ENCODE measurements at places on chromosomes 11 and 22. TPM values are rescaled to one million over a fixed set of nuclear protein-coding genes. Genes with fewer than 3 reads are reported as not detected.

GRCh38 chr22:49404020-49404419 lies 423.7 kb downstream of the BRD1 start:
- H3K4me3 ChIP-seq = no peak overlapping the region
- DNase-seq = no peak
- H3K27me3 ChIP-seq = no peaks in the 10 kb centered on the region
- H3K36me3 ChIP-seq = no peaks in the 10 kb centered on the region
- H3K4me1 ChIP-seq = peaks cover 1% of the 10 kb centered on the region

GAL3ST1 gene
- 4.1 TPM for total RNA-seq

HTR3A gene
- not detected for total RNA-seq

RGL4 gene
- total RNA-seq = 0.20 TPM

DNA sequence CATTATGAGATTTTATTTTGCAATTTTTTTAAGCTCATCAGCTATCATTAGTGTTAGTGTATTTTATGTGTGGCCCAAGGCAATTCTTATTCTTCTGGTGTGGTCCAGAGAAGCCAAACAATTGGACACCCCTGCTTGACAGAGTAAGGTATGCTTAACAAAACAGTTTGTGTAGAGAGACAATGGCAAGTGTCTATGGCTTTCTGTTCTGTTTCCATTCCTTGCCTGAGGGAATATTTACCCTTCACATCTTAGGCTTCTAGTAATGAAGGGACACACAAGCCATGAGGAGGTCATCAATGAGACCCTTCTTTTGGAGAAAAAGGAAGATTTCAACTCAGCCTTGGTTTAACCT lies 1278.4 kb upstream of the TENM4 start:
- no peak for DNase-seq
- no peaks in the 10 kb centered on the region for H3K4me1 ChIP-seq
- no peak overlapping the region for H3K4me3 ChIP-seq
- no peaks in the 10 kb centered on the region for H3K36me3 ChIP-seq
- no peaks in the 10 kb centered on the region for H3K27me3 ChIP-seq
- no peak overlapping the region for H3K27ac ChIP-seq

GRCh38 chr11:7167976-7168740 lies 79.4 kb downstream of the RBMXL2 start:
- H3K27me3 ChIP-seq = no peaks in the 10 kb centered on the region
- no peak overlapping the region for H3K27ac ChIP-seq
- H3K4me3 ChIP-seq = no peak overlapping the region
- no peaks in the 10 kb centered on the region for H3K4me1 ChIP-seq
- no peaks in the 10 kb centered on the region for H3K36me3 ChIP-seq

GRCh38 chr11:73142128-73142377 lies at the start of gene FCHSD2:
TSS of gene FCHSD2 (minus strand) at chr11:73142318. CDS start at chr11:73141877, 441 bp downstream.
- no peaks in the 10 kb centered on the region for H3K4me1 ChIP-seq
- peak within 1 kb of the TSS; percentile 94 for H3K4me3 ChIP-seq
- H3K27ac ChIP-seq = peak within 1 kb of the TSS; percentile 91
- H3K27me3 ChIP-seq = no peaks in the 10 kb centered on the region

DNA sequence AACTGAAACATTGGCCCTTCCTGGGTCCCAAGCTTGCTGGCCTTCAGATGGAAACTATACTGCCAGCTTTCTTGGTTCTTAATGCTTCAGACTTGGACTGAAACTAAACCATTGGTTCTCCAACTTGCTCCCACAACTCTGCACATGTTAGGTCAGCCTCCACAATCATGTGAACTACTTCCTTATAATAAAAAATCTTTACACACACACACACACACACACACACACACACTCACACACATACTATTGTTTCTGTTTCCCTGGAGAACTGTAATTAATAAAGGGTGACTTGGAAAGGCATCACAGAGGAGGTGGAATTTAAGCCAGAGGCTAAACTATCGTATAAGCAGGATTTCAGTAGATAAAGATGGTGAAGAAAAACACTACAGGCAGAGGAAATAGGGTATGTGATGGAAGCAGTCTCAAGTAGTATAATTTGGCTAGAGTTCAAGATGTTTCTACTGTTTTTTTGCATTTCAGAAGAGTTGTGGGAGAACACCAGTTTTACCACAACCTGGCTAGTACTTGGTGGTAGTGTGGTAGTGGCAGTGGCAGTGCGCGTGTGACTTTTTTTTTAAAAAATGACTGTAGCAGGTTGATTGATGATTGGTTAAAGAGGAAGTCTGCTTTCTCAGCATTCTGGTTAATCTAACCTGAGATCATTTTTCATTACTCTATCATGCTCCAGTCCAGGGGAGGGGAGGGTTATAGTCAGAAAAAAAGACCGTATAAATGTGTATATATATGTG lies 70.1 kb downstream of the PDE3B start:
- no peaks in the 10 kb centered on the region for H3K4me1 ChIP-seq
- H3K27ac ChIP-seq = no peak overlapping the region
- H3K36me3 ChIP-seq = no peaks in the 10 kb centered on the region
- no peak overlapping the region for H3K4me3 ChIP-seq
- no peaks in the 10 kb centered on the region for H3K27me3 ChIP-seq

DNA sequence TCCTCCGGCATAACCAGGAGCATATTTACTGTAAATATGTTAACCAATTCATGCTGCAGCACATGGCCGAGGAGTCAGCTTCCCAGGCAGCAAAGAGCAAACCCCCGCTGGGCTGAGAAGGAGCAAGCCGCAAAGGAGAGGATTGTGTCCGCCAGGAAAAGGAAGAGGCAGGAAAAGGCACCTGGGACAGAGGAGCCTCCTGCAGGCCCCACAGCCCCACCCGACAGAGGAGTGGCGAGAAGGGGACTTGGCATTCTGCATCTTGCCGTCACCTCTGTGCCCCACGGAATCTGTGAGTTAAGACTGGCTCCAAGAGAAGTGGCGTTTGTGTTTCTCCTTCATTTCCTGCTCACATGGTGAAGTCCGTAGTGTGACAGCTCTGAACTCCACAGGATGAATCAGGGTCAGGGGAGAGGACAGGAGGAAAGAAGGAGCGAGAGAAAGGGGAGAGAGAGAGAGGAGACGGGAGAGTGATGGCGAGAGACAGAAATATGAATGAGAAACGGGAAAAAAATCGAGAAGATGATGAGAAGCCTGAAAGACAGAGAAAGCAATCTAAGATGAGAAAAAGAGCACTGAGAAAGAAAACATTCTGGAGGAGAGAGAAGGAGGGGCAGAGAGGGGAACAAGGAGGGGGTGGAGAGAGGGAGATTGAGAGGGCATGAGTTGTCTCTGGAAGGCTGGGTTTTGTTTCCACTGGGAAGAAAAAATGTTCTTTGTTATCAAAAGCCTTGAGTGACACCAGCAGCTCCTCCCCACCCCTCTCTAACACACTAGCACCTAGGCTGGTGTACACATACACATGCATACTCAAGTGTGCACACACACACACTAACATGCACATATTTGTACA lies 489.6 kb downstream of the MN1 start:
- DNase-seq = no peak
- no peak overlapping the region for H3K27ac ChIP-seq
- H3K27me3 ChIP-seq = no peaks in the 10 kb centered on the region
- peaks cover 18% of the 10 kb centered on the region for H3K4me1 ChIP-seq
- no peak overlapping the region for H3K4me3 ChIP-seq

DNA sequence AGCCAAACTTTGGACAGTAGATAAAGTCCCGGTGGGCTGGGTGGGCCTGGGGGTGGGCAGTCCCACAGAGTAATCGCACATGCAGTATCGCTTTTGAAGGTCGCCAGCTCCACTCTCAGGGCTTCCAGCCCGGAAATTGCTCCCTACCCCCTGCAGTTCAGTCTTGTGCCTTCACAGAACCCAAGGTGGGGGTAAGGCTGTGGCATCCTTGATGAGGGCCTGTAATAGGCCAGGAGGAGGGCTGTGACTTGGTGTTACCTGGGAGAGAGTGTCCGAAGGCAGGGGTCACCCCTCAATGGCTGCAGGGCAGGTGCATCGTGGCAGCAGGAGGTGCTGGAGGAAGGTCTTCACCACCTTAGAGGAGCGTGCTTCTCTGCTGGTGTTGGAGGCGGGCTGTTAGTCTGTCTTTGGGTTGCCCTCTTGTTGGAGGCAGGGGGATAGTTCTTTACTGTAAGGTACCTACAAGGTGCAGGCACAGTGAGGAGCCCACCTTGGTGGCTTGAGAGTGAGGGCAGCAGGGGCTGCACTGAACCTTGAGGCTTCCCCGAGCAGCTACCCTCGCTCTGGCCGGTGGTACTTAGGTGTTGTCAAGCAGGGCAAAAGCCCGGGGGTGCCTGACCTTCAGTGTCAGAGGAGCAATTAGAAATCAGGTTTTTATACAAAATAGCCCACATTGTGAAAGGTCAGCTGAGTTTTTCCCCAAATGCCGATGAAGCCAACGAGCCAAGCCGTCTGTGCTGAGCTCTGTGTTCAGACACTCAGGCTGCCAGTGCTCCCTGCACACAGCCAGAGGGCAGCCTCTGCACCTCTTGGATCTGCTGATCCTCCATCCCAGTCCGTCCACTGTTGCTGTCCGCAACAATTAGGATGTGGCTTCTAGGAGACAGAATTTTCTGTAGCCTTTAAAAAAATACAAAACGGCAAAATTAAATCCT lies 21.9 kb downstream of the SAMM50 start:
- no peaks in the 10 kb centered on the region for H3K36me3 ChIP-seq
- H3K27me3 ChIP-seq = no peaks in the 10 kb centered on the region

DNA sequence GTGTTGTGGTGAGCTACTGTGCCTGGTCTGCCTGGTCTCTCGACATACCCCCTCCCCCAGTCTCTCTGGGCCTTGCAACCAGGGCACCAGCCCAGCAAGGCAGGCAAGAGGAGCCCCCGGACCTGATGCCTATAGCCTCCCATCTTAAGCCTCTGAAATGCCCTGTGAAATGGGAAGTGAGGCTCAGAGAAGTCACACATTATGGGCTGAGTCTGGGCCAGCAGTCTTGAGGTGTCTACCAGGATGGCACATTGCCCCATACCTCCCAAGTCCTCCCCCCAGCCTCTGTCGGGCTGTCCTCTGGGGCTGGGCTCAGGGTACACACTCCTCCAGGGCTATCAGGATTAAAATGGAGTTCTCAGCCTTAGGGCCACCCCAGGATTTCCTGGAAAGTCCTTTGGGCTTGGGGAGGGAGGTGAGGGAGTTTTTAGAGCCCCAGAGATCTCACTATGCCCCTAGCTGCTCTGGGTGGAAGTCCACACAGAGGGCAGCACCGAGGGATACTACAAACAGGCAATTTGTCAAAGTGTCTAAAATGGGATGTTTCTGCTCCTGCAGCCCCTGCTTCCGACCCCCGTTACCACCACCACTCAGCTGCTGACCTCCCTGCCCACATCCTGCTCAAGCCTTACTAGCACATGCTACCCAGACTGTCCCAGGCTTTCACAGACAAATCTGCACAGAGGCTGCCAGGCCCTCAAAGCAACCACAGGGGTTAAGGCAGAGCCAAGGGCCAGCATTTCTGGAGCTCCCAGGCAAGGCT lies 3.1 kb upstream of the SH3BP1 start:
- no peak for DNase-seq
- no peak overlapping the region for H3K4me3 ChIP-seq
- H3K27me3 ChIP-seq = no peaks in the 10 kb centered on the region
- H3K4me1 ChIP-seq = peaks cover 18% of the 10 kb centered on the region

RNF169 gene
- 21.9 TPM for total RNA-seq

DNA sequence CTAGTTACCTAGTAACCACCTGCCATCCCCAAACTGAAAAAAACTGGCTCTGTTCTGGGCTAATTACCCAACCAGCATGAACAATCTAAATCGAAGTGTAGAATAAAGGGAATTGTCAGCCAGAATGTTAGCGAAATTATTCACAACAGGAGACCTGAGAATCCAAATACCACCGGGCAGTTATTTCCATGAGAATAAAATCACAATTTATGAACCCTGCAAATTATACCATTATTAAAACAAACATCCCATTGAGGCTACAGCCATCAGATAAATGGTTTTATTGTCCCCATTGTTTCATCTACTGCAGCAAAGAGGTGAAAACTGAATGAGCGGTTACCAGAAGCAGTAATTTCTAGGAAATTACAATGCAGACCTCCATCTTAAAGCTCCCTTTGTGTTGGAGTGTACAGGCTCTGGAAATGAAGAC lies 21.7 kb downstream of the FAM168A start:
- no peaks in the 10 kb centered on the region for H3K36me3 ChIP-seq
- H3K27me3 ChIP-seq = no peaks in the 10 kb centered on the region
- no peak overlapping the region for H3K27ac ChIP-seq
- no peak overlapping the region for H3K4me3 ChIP-seq

IRAG1 gene
- 67.7 TPM for total RNA-seq

- no peaks in the 10 kb centered on the region for H3K36me3 ChIP-seq
- peaks cover 60% of the 10 kb centered on the region for H3K4me1 ChIP-seq
- no peaks in the 10 kb centered on the region for H3K27me3 ChIP-seq
- DNase-seq = no peak
- no peak overlapping the region for H3K4me3 ChIP-seq
Observed at GRCh38 chr11:8719211-8719649, 36.6 kb downstream of the RPL27A start.

- no peaks in the 10 kb centered on the region for H3K36me3 ChIP-seq
- H3K4me1 ChIP-seq = peaks cover 12% of the 10 kb centered on the region
- H3K27ac ChIP-seq = peak overlapping the region; percentile 16
- H3K27me3 ChIP-seq = no peaks in the 10 kb centered on the region
Observed at GRCh38 chr11:125224391-125225021, 60.0 kb downstream of the PKNOX2 start.

CCDC157 gene
- 2.1 TPM for total RNA-seq

DNA sequence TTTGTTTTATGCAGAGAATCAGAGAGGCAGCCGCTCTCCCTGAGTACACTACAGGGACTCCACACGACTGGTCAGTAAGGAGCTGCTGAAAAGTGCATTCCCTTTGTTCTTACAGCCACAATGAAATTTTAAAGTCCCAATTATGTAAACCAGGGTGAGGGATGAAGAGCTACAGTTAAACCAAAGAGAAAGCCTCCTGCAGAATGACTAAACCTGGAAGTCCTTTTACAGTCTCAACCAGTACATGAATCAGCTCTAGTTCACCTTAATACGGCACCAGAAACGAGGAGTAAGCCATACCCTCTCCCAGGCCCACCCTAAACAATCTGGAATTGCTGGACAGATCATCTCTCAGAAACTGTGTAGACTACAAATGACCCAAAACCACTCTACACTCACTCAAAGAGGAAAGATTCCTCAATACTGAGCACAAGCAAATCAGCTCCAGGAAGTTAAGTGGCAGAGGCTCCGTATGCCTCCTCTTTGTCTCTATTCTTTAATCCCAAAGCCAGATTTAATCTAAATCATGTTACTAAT lies 113.1 kb downstream of the RBFOX2 start:
- H3K27ac ChIP-seq = peak overlapping the region; percentile 49
- H3K36me3 ChIP-seq = no peaks in the 10 kb centered on the region
- no peaks in the 10 kb centered on the region for H3K27me3 ChIP-seq
- peaks cover 31% of the 10 kb centered on the region for H3K4me1 ChIP-seq
- DNase-seq = no peak

APOBEC3B gene
- total RNA-seq = not detected

DNA sequence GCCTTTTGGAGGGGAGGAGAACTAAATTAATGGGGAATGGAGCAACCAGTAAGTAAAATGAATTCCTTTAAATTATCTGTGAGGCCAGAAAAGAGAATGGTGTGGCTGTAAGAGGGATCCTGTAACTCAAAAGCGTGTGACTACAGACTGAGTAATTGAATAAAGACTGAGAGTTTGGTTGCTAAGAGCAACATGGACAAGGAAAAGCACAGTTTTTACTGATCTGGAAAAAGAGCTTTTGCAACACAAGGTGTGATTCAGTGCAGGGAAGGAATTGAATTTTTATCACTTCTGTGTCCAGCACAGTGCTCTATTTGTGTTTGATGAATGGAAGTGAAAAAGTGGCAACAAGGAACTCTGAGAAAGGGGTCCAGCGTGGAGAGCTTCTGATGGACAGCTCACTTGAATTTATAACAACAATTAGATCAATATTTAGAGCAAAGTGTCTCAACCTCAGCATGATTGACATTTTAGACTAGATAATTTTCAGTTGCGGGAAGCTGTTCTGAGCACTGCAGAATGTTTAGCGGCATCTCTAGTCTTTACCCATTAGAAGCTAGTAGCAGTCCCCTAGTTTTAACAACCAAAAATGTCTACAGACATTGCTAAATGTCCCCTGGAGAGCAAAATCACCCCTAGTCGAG lies 202.8 kb upstream of the BDNF start:
- H3K36me3 ChIP-seq = no peaks in the 10 kb centered on the region
- no peaks in the 10 kb centered on the region for H3K4me1 ChIP-seq
- no peak for DNase-seq
- H3K4me3 ChIP-seq = no peak overlapping the region

NXPE1 gene
- total RNA-seq = not detected
